ENCODE measurements at places on chromosomes 2 and 18.

DNA sequence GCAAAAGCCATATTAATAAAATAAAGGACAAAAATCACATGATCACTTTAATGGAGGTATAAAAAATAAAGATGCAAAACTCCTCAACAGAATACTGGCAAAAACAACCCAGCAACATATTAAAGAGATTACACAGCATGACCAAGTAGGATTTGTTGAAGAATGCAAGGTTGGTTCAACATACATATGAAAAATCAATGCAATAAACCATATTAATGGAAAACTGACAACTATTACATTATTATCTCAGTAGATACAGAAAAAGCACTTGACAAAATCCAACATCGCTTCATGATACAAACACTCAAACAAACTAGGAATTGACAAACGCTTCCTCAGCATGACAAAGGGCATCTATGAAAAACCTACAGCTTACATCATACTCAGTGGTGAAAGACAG lies 76.7 kb downstream of the CRACDL start:
- no peak for DNase-seq

DNA sequence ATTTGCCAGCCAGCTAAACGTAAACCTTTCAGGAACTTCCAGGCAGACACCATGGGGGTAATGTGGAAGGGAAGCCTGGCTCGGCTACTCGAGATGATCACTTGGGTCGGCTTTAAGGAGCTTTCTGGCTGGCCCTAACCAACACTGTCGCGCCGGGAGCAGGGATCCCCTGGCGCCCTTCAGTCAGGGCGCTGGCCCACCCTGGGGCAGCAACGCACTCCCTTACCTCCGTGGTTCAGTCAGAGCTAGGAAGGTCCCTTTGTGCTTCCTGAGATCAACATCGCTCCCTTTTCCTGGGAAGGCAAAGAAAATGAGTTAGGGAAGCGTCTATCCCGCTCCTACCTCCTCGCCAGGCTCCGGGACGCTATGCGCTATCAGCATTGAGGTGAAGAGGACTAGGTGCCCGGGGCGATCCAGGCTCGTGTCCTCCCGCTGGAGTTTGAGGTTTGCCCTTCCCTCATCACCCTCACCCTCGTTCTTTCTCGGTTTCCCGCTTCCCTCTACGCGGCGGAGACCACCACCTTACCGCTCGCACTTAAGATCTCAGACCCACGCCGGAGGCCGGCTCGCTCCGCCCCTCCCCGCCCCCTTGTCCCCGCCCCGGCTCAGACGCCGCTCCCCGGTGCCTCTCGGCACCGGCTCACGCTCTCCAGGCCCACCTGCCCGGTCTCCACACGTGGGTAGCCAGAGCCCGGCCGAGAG lies 449 bp upstream of the ATRAID start:
- DNase-seq: no peak

GRCh38 chr18:7987284-7987976 lies 420.3 kb downstream of the PTPRM start:
- DNase-seq: no peak

DNA sequence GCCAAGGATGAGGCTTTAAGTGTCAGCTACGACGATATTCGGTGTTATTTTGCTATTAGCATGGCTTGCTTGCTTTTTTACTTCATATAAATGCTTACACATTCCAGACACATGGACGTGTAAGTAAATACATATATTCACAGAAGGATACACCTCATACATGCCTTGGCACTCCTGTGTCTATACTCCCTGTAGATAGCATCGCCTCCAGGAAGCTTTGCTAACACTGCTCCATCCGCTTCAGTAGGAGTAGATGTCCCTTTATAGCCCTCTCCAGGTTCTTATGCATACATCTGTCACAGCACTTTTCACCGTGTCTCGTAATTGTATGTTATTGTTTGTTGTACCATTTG lies 27.5 kb upstream of the KCTD1 start:
- no peak for DNase-seq

DNA sequence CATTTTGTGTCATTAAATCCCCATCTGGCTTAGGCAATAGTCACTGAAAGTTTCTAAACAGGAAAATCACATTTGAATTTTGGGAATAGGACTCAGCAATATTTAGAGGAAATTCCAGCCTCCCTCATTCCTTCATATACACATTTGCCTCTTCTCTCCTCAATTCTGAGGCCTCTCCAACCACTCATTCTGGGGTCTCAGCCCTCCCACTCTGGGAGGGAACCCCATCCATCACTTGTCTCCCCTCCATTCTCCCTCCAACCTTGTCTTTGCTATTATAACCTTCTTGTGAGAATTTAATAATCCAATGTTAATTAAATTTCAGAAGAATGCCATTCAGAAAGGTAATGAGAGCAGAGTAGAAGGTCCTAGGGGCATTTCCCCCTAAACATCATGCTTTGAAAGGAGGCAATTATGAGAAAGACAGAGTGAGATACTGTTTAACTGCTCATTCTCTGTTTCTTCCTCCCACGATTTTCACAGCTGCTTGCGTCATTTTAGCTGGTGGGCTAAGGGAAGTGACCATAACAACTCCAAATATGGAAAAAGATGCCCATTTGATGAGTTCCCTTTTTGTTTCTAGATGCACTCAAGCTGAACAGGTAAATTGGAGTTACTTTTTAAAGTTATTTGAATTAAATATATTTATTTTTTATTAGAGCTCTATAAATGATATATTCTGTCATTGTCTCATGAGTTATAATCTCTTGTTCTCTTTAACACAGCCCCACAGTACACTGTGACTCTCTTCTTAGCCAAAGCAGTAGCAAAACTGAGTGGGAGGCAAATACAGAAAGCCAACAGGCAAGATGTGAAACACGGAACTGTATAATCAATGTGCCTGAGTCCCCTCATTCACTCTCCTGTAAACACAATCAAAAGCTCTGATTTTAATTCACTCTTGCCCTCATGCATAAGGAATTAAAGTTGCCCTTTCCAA lies 135.1 kb downstream of the DLGAP1 start:
- no peak for DNase-seq

GRCh38 chr2:176768185-176768584 lies 444.4 kb upstream of the HNRNPA3 start:
- DNase-seq: no peak

DNA sequence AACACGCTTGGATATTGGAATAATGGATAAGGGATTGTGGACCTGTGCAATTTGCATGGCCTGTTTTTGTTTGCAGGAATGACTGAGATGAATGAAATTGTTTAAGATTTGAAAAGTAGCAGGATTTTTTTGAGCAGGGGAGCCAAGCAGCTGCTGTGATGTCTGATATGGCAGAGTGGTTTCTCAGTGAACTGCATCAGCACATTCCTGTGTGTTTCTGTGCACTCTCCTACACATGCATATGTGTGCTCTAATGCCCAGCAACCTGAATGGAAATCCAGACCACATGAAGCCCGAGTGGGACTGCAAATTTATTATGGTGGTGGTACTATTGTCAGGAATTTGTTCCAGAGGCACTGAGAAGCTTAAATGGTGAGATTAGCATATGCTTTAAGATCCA lies 161.7 kb downstream of the PARD3B start:
- no peak for DNase-seq

DNA sequence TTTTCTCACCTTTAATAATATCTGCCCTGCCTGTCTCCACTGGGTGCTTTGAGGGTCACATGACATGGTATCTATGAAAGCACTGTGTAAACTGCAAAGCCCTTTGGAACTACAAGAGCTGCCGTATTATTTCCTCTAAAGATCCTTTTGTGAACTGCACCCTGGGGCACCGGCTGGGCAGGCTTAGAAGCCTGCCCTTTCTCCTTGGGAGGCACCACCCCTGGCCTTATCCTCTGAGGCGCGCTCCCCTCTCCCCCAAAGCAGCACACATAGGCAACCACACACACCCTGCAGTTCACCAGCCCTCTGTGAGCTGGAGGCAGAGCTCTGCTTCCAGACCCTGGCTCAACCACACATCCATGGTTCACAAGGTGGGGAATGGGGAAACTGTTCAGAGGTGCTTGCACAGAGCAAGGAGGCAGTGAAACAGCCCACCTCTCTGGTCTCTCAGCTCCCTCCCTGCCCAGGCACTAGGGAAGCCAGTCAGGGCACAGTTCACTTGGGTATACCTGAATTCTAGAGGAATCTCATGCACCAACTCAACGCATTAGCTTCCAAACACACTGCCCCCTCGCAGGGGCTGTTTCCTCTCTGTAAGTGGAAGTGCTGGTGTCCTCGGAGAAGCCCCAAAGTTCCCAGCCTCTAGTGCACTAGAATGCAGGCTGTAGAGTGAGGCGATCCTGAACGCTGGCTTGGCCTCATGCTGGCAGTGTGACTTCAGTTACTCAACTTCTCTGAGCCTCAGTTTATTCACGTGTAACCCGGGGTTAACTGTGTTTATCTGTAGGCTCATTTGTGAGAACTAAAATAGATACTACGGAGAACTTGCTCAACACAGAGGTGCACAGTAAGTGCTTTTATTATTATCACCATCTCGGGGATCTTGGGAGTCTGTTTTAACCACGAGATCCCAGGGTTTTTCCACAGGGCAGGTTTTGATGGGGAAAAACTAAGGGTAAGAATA lies 11.0 kb downstream of the SIGLEC15 start:
- DNase-seq: no peak

DNA sequence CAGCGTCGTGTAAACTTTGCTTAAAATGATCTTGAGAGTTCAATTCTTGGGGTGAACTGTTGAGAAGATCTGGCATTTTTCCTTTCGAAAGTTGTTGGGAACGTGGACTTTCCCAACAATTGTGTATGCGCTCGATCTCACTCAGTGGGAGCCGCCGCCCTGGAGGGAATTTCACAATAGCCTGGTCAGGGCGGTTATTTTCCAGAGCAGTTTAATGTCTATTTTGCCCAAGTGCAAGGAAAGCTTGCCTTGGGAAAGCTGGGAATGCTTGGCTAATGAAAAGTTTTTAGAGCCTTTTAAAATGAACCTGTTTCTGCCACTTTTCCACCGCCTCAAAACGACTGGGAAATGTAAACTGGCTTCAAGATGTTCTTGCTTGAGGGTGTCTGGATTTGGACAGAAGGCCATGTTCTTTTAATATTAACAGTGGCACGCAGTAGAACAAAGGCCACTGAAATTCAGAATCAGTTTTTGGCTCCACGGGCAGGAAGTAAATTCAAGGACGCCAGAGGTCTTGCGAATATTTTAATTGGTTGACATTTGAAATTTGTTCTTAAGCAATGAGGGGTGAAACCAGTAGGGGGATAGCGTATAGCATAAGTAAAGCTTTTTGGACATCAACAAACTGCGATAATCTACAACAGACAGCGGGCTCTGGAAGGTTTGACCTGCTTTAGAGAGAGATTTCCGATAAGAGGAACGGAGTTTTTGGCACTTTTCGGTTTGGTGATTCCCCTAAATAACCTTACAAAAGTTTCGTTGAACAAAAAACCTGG lies 1.2 kb downstream of the CFLAR start:
- DNase-seq: peak; percentile 85

DNA sequence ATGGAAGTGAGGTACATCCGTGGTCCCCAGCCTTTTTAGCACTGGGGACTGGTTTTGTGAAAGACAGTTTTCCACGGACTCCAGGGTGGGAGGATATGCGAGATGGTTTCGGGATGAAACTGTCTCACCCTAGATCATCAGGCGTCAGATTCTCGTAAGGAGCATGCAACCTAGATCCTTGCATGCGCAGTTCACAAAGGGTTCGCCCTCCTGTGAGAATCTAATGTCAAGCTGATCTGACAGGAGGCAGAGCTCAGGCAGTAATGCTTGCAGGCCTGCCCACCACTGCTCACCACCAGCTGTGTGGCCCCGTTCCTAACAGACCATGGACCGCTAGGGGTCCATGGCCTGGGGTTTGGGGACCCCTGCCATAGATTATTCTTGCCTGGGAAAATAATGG lies 11.6 kb downstream of the B3GNT2 start:
- DNase-seq: no peak

- no peak for DNase-seq
Observed at GRCh38 chr2:129859175-129859574, 120.3 kb upstream of the RAB6C start.

- DNase-seq: no peak
Observed at GRCh38 chr2:793236-793635, 116.0 kb upstream of the TMEM18 start.

DNA sequence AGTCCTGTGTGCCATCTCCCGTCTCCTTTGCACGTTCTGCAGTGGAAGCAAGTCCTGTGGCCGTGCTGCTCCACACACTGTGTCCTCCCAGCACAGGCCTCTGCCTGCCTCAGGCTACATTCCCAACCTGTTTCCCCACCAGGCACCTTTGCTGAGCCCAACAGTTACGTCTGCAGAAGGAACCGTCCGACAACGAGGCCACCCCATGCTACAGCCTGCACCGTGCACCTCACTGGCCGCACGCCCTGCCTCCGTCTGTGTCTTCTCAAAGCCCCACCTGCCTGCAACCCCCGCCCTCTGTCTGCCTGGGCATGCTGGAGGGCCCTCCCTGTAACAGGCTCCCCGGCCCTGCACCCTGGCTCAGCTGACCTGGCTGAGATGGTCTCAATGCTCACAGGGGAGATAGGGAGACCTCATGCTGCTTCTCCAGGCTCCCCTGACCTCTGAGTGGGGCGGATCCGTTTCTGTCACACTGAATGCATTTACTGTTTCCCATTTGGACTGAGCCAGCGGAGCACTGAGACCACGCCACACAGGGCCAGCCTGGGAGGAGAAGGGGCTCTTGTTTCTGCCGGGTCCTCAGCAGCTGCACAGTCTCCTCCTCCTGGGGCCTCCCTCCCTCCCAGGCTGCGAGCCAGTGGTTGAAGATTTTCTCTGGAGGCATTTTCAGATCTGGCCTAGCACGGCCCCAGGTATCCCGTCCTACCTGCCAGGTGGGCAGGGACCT lies 109.1 kb upstream of the OTOS start:
- DNase-seq: no peak

- DNase-seq: no peak
Observed at GRCh38 chr2:191347881-191348280, 102.7 kb downstream of the MYO1B start.

DNA sequence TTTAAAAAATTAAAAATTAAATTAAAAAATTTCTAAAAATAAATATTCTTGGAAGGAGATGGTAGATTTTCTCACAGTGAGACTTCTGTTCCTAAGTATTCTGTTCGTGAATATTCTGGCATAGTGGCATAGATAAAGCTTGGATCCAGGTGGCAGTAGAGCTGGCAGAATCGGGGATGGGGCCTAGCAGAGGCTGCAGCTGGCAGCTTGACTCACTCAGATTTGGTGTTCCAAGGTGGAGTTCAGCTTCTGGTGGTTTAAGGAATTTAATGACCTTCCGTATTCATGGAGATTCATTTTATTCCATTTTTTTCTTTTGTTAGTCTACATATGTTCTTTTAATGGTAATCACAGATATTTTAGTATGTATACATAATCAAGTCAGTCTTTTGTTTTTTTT lies 19.9 kb downstream of the ARMC9 start:
- DNase-seq: no peak

DNA sequence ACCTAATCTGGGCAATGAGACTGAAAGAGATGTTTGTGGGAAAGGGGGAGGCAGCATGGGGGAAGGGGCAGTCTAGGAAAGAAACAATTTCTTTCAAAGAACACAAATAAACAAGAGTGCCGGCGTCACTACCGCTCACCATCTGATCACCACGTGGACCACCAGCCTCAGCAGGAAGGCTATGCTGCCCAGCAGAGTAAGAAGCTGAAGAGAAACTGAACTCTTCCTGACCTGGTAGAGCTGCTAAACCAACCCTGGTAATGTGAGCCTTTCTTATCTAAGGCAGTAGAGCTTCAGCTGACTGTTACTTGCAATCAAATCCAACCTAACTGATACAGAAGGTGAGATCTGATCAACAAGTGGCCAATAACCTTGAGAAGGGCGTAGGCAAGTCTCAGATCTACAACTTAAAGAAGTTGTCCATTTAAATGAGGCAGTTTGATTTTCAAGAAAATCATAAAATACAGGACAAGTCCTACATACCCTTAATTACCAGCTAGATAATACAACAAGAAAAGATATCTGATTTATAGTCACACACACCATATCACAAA lies 44.2 kb upstream of the SPTBN1 start:
- no peak for DNase-seq

- no peak for DNase-seq
Observed at GRCh38 chr2:233414777-233415570, 60.7 kb downstream of the DGKD start.

Measured in hematopoietic multipotent progenitor cell treated with erythropoietin and hydrocortisone succinate and interleukin-3 and kit ligand, for 17 days (in vitro differentiated cells).